ENCODE measurements at places on chromosomes 4 and X.

- DNase-seq = no peak
Observed at GRCh38 chr4:13876131-13876530, 248.6 kb upstream of the BOD1L1 start.

- no peak for DNase-seq
Observed at GRCh38 chr4:169202145-169202699, 68.5 kb downstream of the SH3RF1 start.

- no peak for DNase-seq
Observed at GRCh38 chr4:21469438-21470300, 478.9 kb downstream of the KCNIP4 start.

DNA sequence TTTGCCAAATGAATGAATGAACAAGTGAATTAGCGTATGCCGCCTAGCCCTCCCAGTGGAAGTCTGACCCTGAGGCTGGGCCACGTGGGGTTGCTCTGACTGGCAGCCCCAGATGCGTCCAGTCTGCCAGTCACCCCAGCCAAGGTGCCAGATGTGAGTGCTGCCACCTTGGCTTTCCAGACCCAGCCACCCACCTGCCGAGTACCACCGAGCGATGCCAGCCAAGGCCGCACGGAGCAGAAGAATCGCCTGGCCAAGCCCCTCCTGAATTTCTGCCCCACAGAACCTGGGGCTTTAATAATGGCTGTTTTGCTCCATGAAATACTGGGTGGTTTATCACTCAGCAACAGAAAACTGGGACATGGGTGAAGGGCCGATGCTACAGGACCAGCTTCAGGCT lies 59.3 kb downstream of the ADRA2C start:
- no peak for DNase-seq

- no peak for DNase-seq
Observed at GRCh38 chrX:153305972-153306371, 15.6 kb downstream of the PNMA6F start.

GRCh38 chr4:9867751-9868425 lies 86.5 kb downstream of the DRD5 start:
- no peak for DNase-seq

- DNase-seq = no peak
Observed at GRCh38 chrX:128106630-128107029, 54.4 kb upstream of the ACTRT1 start.

- no peak for DNase-seq
Observed at GRCh38 chrX:139091066-139091465, 379.5 kb upstream of the FGF13 start.

DNA sequence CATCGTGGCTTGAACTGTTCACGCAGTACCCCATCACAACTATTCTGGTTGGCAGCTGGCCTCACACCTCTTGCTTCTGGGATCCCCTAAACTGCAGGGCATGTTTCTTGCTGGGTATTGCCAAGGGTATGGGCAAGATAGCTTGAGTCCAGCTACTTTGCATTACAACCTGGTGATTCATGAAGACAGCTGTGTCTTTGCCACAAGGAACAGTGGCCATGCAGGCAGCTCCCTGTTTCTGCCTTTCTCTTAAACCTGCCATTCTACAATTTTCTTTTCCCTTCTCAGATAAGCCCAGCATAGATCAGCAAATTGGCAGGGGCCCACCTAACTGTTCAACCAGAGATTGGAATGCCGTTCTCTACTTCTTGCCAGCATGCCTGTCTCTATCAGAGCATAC lies 42.8 kb downstream of the TENM3 start:
- no peak for DNase-seq

DNA sequence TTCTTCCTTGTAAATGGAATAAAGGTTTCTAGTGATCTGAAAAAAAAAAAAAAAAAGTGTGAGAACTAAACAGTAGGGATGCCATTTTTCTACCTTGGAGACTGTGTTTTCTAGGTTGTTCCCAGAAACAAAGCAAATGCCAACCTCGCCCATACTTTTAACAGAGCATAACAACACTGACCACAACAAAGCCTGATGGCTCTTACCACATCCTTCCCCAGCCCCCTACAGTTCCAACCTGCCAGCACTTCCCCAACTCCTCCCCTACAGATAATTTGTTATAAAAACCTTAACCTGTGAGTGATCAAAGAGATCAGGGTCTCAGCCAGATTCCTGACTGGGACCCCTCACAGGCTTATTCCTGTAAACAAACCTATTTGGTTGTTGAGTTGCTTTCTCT lies 940.0 kb downstream of the SH3BGRL start:
- no peak for DNase-seq

- DNase-seq = no peak
Observed at GRCh38 chrX:11267425-11267824, 25.8 kb upstream of the AMELX start.

DNA sequence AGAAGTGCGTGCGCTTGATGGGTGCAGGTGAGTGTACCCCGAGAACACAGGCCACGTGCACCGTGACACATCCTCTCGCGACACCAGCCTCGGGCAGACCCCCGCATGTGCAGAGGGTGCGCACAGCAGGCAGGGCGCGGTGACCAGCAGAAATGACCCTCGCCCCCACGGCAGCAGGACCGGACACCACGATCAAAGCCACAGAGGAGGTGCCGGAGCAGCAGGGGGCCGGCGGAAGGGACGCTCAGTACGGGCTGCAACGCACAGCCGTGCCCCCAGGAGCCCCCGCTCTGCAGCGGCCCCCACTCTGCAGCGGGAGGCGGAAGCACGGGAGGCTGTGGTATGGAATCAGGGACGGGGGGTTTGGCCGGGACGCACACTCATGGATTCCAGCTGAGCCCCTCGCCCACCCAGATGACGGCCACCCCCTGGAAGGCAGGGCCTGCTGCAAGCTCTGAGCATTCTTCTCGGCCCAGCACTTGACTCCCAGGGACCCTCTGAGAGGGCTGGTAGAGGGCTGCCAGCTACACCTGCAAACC lies 17.1 kb downstream of the PPP2R3B start:
- no peak for DNase-seq

DNA sequence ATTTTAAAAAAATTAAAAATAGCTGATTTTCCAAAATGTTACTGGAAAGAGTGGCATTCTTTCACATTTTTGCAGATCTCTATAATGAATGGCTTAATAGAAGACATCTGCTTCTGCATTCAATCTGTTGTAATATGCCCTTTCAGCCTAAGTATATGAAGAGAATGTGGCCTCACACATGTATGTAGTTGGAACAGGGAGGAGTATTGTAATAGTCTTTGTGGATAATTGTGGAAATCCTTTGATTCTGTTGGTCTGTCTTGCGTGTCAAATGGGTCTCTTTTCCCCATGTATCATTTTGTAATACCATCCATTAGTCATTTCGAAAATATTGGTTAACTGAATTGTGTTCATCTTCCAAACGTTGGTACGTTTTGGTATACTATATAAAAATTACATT lies 11.6 kb downstream of the TXLNG start:
- no peak for DNase-seq

GRCh38 chrX:49208399-49208798 lies 8.4 kb upstream of the SYP start:
- DNase-seq = no peak

- no peak for DNase-seq
Observed at GRCh38 chr4:14841801-14842768, 160.2 kb upstream of the CPEB2 start.

DNA sequence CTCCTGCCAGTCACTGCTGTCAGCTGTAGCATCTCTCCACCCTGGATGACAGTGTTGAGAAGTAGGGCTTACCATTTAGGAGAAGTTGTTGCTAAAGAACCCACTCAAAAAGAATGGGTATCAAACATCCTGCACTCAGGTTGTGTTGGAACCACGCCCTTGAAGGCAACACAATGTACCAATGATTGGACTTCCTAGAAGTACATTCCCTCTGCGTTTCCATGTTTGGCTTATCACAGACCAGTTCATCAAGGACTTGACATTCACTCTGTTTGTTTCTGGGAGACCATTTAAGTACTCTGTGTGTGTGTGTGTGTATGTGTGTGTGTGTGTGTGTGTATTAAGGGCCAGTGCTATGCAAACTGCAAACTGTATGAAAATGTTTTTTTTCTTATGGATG lies 200.6 kb upstream of the GATB start:
- no peak for DNase-seq

GRCh38 chr4:25729564-25729963 lies 73.9 kb downstream of the SLC34A2 start:
- DNase-seq = no peak

DNA sequence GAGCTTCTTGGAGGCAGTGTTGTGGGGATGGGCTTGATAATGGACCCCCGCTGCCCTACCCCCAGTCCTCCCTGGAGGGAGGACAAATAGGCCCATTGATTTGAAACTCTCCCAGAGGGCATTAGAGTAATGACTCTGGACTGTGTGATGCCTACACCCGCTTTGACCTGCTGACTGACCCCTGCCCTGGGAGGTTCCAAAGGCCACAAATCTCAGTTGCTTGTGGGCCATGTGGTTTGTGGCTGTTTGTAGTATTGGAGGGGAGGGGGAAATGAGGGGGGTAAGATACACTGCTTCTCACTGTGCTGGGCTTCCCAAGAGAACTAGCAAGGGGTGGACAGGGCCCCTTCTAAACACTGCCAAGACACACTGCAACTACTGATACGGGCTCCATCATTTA lies 27.6 kb upstream of the BCORL1 start:
- DNase-seq = no peak

- no peak for DNase-seq
Observed at GRCh38 chr4:9594948-9595347, 150.7 kb downstream of the DEFB131A start.

GRCh38 chr4:141254326-141254725 lies 33.6 kb downstream of the ZNF330 start:
- DNase-seq = no peak

- no peak for DNase-seq
Observed at GRCh38 chrX:138020941-138021340, 455.0 kb downstream of the ZIC3 start.

DNA sequence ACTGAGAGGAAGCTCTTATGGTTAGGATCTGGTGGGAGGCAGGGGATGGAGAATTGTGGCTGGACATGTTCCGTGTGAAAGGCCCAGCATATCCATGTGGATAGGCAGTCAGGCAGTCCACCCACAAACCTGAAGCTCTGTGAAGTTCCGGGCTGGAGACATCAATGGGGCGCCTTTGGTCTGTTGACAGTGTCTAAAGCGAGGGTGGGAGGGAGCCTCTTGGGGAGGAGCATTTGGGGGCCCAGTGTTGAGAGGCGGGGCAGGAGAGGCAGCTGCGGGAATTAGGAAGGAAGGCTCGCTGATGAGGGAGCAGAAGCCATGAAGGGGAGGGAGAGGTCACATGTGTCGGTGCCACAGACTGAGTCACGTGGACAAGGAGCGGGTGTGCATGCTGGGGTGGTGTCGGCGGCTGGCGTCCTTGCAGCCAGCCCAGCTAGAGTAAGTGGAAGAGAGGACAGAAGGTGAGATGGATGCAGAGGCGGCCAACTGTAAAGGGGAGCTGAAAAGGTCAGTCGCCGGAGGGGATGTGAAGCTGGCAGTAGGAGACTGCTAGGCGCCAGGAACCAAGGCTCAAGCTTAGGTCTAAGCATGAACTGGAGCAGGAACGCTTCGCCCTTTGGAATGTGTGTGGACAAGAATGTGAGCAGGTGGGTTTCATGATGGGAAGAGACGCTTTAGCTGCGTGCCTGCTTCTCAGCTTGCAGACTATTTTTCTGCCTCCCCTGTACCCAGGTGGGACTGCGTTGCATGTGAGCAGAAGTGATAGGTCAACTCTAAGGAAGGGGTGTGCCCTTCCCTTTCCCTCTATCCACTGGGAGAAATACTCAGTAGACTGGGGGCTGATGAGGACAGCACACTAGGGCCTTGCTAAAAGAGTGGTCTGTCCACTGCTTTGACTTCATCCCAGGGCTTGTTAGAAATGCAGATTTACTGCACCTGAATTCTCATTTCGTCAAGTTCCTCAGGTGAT lies 44.0 kb upstream of the TLR2 start:
- DNase-seq = no peak

GRCh38 chr4:36511785-36512184 lies 230.4 kb downstream of the DTHD1 start:
- no peak for DNase-seq

GRCh38 chr4:148266240-148266639 lies 176.0 kb downstream of the NR3C2 start:
- DNase-seq = no peak

GRCh38 chrX:3384327-3384726 lies 37.9 kb upstream of the MXRA5 start:
- no peak for DNase-seq

DNA sequence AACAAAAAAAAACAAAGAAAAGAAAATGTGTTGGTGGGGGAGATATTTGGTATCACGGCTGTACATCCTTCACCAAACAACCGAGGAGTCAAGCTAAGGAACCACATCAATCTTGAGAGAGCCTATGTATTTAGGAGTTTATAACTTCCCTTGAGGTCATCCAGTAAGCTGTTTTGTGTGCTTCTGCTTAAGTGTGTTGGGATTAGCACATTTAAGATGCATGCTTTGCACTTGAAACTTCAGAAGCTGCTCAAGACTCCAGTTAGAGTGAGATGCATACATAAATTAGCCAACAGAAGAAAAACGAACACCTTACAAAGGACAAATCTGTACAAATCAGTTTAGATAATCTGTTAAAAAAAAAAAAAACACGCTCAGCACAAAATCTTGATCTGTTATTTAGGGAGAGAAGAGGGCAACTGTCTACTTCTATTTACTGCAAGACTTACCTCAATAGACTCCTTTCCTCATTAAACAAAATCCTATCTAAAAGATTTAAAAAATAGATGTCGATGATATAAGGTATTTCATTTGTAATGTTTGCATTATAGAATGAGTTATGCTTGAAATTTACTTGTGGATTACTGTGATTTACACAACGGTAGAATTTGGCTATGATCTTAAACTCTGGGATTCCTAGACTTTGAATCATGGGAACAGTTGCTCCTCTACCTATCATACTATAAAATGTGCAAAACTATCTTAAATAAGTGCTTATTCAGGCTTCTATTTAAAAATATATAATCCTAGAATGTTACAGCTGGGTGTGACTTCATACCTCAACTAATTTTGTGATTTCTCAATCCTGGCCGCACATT lies 53.8 kb upstream of the NAP1L5 start:
- DNase-seq = no peak

DNA sequence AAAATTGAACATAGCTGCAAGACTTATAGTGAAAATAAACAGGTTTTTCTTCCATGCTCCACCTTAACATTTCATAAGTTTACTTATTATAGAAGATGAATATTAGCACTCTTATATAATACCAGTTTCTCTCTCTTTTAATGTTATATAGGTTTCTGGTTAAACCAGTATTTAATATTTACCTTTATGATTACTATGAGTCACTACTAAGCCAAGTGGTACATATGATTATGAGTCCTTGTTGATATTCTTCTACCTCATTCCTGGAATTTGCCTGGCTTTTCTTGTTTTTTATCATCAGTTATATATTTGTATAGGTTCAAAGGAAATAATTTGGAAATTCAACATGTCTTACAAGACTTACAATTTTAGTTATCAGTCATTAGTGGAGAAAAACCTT lies 89.9 kb upstream of the MAOA start:
- no peak for DNase-seq
